Hepatic stellate cell (primary cell): ENCODE measurements at places on chromosomes 3 and 15.

- DNase-seq, result no peak
These were observed 49.0 kb downstream of the CASR start for GRCh38 chr3:122232485-122232884.

DNA sequence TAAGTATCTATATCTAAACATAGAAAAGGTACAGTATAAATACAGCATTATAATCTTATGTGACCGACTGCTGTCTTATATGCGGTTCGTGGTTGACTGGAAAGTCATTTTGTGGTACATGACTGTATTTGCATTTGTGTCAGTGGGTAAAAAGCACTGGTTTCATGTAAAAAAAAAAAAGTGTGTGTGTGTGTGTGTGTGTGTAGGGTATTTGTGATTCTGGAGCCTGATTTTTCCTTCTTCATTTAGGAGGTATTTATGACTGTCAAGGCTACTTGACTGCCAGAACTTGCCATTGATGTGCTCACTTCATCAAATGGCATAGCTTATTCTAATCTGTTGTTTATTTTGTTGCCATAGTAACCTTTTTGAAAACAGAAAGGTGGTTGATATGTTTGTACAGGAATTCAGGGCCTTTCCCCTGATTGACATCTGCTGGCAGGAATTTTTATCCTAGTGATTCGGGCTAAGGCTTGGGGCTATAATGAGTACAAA is 63.2 kb downstream of the AKAP13 start:
- no peak for DNase-seq

DNA sequence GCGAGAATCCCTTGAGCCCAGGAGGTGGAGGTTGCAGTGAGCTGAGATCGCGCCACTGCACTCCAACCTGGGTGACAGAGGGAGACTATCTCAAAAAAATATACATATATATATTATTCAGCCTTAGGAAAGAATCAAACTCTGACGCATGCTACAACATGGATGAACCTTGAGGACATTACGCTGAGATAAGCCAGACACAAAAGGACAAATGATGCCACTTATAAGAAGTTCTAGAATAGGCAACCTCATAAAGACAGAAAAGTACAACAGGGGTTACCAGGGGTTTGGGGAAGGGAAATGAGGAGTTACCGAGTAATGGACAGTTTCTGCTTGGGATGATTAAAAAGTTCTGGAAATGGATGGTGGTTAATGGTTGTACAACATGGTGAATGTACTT is 727 bp downstream of the PDHB start:
- no peak for DNase-seq

GRCh38 chr15:82530006-82530405 is 10.3 kb downstream of the RPS17 start:
- no peak for DNase-seq

- DNase-seq, result no peak
These were observed 232.5 kb downstream of the UACA start for GRCh38 chr15:70530906-70531305.

- DNase-seq, result no peak
These were observed 12.8 kb downstream of the NXPE3 start for GRCh38 chr3:101791778-101792177.

- no peak for DNase-seq
These were observed 8.7 kb upstream of the ATP13A4 start for GRCh38 chr3:193563426-193563825.

GRCh38 chr15:51841406-51842040 is 12.1 kb downstream of the TMOD3 start:
- DNase-seq, result no peak

DNA sequence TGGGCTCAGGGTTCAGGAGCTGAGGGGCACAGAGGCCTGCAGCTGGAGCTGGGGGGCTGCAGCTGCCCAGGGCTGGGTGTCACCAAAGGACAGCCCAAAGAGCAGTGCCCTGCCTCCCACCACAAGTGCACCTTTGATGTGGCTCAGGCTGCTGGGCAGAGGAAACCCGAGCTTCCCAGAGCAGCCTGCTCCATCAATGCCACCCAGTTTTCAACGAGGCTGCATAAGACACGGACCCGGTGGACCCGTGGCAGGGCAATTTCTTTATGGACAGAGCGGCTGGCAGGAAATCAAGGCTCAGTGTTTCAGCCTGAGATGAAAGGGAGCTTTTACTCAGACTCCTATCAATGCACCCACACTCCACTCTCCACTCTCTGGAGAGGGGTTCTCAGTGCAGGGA is 18.7 kb downstream of the SEMA5B start:
- no peak for DNase-seq

- DNase-seq, result no peak
These were observed 362.2 kb upstream of the ROPN1 start for GRCh38 chr3:124354150-124354549.
